ENCODE measurements at places on chromosomes 6 and 20.

DNA sequence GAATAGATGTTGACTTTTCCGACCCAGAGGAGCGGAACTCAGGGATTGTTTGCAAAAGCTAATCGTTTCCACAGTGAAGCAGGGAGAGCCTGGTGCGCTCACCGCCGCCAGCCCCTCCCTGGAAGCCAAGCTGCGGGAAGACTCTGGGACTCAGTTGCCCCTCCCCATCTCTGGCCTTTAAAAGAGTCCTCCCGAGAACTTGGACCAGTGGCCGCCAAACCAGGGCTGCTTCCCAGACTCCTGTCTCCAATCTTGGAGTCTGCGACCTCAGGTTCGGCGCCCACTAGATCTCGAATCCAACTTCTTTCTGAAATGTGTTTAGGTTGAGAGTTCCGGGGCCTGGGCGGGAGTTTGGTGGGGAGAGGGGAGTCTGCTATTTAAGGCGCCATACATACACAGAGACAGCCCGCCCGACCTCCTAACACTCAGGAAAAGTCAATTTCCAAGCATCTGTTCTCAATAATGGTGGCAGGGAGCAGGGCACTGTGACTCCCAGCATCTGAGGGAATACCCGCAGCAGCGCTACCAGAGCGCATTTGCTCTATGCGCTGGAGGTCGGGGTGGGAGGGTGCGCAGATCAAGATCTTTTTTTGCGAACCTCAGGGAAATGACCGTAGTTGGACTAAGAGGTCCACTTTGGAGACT is 800 bp upstream of the GRIK2 start:
- no peak for DNase-seq

DNA sequence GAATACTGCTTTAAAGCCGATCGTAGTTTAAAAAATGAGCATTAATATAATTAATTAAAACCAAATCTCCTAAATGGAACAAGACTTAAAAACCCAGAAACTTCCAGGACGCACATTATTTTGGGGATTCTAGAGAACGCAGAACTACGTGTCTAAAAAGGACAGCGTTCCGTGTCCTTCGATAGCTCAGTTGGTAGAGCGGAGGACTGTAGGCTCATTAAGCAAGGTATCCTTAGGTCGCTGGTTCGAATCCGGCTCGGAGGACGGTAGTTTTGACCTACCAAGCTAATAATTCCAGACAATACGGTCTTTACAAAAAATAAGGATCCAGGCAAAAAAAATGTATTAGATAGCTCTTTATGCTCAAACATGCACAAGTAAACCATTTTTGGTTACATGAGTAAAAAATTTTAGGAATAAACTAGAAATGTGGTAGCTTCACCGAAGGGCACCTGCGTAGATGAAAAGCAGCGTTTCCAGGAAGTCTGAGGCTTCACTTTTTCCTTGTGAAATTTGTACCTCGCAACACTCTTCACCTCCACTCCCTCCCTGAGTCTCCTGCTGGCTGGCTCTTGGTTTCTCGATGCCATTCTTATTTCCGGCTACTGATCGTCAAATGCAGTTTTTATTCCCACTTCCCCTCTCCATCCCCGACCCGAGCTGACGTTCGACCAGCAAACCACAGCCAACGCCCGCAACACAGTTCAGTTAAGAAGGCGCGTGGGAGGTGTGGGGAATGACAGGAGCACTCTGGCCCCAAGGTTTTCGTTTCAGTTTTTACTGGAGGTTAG is 19.6 kb upstream of the ABT1 start:
- DNase-seq: peak; percentile 72

DNA sequence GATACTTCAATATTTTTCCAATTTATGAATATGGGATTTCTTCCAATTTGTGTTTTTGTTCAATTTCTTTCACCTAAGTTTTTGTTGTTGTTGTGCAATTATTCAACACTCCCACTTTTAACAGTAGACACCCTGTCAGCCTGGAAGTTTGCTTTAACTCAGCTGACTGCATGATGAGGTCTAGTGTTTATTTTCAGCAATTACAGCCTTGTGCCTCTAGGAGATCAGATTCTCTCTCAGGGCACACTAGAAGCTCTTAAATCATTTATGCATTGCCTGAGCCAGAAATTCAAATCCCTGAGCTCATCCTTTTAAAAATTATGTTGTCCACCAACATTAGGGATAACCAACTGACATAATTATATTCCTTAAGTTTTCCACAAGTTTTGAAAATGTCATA is 85.7 kb downstream of the MRAP2 start:
- no peak for DNase-seq

GRCh38 chr6:47064274-47064673 is 22.1 kb upstream of the ADGRF1 start:
- no peak for DNase-seq

DNA sequence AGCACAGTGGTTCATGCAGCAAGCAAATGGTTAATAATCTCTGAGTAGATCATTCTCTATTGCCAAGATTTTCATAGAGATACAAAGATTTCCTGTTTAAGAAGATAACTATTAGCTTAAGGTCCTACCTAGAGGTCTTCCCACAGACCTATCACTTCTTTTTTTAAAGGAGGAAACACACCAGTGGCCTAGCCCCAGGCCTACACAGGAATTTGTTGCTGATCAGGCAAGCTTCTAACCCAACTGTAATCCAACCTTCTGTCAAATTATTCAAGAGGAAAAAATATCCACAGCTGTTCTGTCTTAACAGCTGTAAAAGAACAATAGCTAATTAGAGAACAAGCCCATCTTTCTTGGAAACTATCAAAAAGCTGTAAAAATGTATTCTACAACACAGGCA is 332.8 kb downstream of the BTBD9 start:
- DNase-seq: no peak

DNA sequence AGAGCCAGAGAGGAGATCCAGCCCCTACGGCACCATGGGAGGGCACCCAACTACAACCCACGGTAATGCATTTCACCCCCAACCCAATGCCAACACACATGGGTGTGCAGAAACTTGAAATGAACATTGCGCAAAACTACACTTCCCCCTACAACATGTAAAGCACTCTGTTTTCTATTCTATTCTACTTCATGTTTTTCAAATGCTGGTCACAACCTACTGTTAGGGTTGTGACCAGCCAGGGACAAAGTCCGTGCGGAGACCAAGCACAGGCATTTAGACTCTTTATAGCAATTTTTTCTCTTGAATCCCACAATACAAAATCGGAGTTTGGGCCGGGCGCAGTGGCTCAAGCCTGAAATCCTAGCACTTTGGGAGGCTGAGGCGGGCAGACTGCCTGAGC is 90.6 kb downstream of the MRPL14 start:
- DNase-seq: no peak

- DNase-seq: no peak
These were observed 625.9 kb upstream of the EPHA7 start for GRCh38 chr6:94045099-94045829.

- DNase-seq: peak; percentile 16
These were observed 35.2 kb upstream of the BPIFA2 start for GRCh38 chr20:33132513-33133372.

DNA sequence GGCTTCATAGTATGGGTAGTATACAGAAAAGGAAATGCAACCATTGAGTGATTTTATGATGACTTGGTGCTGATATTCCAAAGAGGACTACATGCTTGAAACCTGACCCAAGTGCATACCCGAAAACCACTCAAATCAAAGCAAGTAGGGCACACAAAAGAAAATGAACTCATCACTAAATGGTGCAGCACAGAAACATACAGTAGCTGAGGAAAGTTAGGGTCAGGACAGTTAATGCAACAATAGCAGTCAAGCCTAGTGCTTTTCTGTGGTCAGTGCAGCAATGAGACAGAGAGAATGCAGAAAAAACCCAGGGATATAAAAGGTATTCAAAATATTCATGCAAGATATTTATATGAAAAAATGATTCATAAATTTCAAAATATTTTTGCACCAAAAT is 711.1 kb downstream of the EPHA7 start:
- DNase-seq: peak; percentile 2

GRCh38 chr6:35454391-35455110 is 2.4 kb downstream of the FANCE start:
- no peak for DNase-seq

DNA sequence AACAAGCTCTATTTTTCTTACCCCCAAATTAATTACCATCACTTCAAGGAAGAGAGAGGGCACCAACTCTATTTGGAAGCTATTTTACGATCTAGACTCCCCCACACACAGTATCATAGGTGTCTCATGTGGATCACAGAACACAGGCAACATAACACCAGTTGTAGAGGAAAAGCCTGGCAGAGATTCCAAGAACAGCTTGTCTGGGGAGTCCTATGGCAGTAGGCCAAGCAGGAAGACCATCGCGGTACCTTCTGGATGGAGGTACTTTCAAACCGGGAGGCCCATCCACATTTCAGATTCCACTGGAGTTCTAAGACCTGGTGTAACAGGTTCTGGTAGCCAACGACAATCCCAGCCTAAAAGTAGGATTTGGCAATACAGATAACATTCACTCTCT is 37.6 kb upstream of the SPDEF start:
- DNase-seq: no peak

- DNase-seq: no peak
These were observed 52.9 kb upstream of the TAB2 start for GRCh38 chr6:149264629-149265028.

DNA sequence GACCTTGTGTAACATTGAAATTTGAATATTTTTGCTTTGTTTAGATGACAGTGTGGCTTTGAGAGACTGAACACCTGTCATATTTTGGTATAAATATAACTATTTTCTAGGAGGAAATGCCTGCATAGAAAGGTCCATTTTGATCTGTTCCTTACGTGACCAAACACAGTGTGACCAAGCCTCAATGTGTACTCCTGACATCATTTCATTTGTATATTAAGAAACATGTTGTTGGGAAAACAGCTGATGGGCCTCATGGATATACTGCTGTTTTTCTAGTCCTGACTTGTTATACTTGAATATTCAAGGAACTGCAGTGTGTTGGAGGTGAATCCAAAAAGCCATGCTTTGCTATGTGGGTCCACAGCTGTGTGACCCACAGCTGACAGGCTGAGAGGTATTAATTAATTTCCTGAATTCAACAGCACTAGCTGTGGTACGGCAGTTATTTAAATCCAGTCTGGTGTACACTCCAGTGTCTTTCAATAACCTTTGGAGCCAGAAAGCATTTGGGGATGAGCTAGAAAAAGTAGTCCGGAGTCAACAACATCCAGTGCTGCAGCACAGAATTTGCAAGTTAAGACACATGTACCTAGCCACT is 18.9 kb downstream of the NCOA7 start:
- DNase-seq: no peak

- DNase-seq: no peak
These were observed 6.8 kb upstream of the ADTRP start for GRCh38 chr6:11785415-11785773.

DNA sequence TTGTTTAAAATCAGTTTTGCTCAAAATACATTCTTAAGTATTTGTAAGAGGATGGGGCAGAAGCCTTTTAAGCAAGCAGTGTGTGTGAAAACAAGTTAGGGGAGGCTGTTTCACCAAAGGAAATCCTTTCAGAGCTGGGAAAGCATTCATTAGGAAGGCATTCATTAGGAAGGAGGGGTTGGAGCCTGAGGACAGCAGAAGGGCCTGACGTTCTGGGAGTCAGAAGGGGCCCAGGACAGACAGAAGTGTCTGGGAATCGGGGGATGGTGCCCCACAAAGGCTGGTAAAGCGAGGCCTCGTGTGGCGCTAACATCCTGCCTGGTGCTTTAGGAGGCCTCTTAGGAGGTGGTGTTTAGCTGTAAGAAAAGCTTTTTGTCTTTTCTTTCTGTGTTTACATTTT is 80.6 kb upstream of the NXT1 start:
- no peak for DNase-seq

- no peak for DNase-seq
These were observed 23.6 kb downstream of the XRN2 start for GRCh38 chr20:21326700-21327099.

- peak; percentile 53 for DNase-seq
These were observed 405.3 kb upstream of the HS3ST5 start for GRCh38 chr6:114747995-114748625.
